ENCODE measurements at places on chromosomes 5 and 9.

DNA sequence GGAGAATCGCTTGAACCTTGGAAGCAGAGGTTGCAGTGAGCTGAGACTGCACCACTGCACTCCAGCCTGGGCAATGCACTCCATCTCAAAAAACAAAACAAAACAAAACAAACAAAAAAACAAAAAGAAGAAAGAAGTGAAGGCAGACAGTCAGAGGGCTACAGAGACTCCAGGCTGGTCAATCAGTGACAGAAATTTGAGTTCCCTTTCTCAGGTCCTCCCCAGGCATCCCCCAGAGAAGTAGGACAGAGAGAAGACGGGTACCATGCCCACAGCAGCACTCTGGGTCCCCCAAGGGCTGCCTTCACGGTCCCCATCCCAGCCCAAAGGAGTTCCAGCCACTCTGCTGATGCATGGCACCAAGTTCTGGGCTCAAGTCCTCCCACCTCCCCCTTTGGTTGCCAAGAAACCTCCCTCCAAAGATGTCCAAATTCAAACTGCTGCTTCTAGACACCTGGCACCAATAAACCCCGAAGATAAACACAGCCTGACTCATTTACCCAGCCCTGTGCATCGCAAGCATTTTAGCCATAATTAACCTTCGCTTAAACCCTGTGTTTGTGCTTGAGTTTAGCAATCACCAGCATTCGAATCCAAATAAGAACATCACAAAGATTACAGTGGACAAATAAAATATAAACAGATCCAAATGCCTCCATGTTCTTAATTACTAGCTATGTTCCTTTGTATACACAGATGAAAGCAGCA lies 24.0 kb downstream of the SEMA4D start:
- DNase-seq, result no peak

GRCh38 chr5:173711466-173711865 lies 95.0 kb upstream of the BOD1 start:
- no peak for DNase-seq

GRCh38 chr5:4199049-4199841 lies 603.6 kb downstream of the IRX1 start:
- DNase-seq, result no peak

DNA sequence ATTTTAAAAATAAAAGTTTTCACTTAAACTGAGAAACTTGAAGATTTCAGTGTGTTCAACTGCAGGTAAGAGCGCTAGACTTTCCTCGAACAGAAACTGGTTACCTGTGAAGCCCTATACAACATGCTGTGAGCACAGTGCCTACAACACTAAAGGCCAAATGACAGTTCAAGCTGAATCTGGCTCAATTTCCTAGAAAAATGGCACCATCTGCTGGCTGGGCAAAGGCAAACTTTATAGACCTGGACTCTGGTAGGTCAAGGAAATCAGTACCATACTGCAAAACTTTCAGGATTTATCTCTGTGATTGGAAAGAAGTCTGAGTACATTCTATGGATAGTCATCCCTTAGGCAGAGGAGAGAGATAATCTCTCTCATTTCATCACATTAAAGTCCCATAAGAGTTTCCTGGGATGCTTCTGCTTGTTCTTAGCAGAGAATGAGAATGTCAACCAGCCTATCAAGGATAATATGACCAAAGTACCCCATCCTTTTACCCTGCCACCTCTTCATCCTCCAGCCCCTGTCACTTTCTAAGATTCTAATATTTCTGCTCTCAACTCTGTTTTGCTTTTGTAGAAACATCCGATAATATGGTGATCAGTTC lies 31.8 kb upstream of the FOXB2 start:
- peak; percentile 91 for DNase-seq

- DNase-seq, result no peak
Measured at GRCh38 chr9:107237873-107238272, 45.2 kb upstream of the RAD23B start.

DNA sequence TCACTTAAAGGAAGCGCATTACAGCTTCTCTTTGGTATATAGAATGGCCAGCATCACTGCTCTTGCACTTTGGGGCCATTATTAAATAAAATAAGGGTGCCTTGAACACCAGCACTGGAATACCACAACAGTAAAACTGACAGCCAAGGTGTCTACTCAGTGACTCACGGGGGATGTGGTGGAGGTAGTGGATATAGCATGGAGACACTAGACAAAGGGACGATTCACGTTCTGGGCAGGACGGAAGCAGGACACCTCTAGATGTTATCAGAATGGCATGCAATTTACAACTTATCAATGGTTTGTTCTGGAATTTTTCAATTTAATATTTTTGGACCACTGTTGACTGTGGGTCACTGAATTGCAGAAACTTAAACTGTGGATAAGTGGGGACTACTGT lies 32.9 kb upstream of the PDE8B start:
- no peak for DNase-seq

DNA sequence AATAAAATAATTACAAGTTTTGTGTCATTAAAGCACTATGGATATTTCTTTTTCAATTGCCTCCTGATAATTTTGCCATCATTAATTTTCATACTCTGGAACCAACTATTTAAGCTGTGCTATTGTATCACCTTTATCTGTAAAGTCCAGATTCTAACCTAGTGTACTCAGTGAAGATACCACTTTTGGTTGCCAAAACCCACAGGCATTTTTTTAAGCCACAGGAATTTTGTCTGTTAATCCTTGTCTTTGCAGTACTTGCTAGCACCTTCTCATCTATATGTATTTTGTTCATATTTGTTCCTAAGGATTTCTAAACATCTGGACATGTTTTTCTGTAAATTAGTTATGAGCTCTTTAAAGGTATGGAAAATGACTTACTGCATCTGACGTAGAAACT lies 481.4 kb upstream of the DAB2 start:
- no peak for DNase-seq

GRCh38 chr9:94668928-94669729 lies 29.8 kb upstream of the FBP1 start:
- peak; percentile 81 for DNase-seq

GRCh38 chr9:113645227-113645977 lies 181.9 kb downstream of the RGS3 start:
- no peak for DNase-seq

GRCh38 chr9:26308328-26308727 lies 584.3 kb downstream of the CAAP1 start:
- no peak for DNase-seq

DNA sequence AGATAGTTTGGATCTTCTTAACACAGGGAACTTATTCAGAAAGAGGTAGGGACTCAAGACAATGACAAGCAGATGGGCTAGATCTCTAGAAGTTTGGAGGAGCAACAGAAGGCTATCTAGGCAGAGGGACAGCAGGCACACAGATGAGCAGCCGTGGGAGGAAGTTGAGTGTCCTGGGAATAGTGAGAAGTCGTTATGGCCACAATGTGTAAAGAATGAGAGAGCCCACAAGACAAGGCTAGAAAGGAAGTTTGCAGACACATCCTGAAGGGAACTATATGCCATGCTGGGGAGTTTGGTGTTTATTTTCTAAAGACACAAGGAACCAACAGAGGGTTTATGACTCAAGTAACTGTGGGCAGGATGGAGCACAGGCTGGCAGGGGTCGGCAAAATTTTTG lies 160.6 kb downstream of the PALM2AKAP2 start:
- no peak for DNase-seq

DNA sequence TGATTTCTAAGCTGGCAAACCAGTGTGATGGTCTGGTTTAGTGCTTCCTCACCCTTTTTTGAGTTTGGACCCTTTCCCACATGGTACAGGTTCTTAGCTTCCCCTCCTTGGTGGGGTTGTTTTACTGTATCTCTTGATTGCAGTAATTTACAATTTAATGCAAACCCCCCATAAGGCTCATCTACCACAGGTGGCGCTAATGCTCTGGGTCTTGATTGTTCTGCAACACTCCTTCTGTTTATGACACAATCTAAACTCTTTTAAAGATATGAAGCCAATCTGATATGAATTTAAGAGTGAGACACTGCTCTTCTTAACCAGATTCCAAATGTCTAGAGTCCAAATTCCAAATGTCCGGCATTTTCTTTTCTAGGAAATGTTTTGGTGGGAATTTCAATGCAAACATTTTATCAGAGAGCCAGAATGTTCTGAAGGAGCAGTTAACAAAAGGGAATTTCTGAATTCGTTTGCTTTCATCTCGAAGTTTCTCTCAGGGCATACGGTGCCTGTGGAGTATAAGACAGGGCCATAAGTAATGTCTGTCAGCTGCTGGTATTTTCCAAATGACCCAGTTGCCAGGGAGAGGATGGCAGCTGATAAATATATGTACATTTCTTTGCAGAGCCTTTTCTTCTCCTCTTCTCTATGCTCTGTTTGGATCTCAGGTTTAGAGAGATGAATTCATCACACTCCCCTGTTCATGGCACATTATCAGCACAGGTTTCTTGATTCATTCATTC lies 246.8 kb downstream of the ARHGAP26 start:
- peak; percentile 60 for DNase-seq

- no peak for DNase-seq
Measured at GRCh38 chr9:2657427-2657826, 35.8 kb downstream of the VLDLR start.

DNA sequence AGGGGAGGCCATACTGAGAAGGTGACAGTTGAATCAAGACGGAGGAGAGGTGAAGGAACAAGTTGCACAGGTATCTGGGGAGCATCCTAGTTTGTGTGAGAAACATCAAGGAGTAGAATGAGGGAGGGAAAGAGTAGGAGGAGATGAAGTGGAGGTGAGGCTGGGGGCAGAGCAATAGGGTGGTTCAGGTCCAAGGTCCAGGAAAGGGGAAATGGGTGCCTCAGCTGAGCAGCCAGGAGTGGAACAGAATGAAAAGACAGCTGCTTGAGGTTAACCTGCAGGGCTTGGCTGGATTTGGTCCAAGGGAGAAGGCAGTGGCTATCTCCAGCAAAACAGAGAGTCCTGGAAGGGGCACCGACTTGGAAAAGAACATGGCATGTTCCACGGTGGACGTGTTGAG lies 5.3 kb downstream of the SLC1A1 start:
- no peak for DNase-seq

GRCh38 chr5:6638236-6638635 lies 5.0 kb downstream of the SRD5A1 start:
- DNase-seq, result no peak

- DNase-seq, result no peak
Measured at GRCh38 chr5:172177176-172177575, 10.8 kb downstream of the STK10 start.

- DNase-seq, result no peak
Measured at GRCh38 chr5:86354664-86355063, 263.1 kb upstream of the COX7C start.

DNA sequence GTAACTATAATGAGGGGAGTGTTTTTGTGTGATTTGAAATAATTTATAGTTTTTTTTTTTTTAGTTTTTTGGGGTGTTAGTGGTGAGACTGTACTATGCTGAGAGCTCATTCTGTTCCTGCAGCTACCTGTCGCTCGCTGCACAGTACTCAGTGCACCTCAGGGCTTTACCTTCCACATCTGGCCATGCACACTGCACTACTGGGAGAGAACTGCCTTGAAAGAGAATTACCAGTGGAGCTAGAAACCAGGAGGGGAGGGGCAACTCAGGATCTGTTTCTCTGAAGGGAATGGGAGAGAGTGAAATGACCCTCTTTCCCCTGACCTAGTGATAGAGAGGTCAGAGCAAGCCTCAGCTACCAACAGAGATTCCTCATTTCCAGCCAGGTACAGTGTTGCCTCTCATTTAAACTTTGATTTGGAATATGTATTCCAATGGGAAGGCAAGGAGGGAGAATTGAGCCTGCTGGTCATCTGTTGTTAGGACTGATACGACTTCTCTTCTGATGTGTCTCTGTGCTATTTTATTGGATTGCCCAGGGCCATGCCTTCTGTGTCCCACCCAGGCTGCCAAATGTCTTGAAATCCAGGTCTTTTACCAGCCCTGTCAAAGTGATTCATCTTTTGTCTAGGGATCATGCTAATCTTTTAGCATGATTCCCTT lies 8.9 kb downstream of the ATG10 start:
- peak; percentile 10 for DNase-seq
